ENCODE measurements at places on chromosomes 11 and 22. TPM values are rescaled to one million over a fixed set of nuclear protein-coding genes. Genes with fewer than 3 reads are reported as not detected.

The CD248 gene
- polyA plus RNA-seq = 209 TPM

The C2CD3 gene
- 11.1 TPM for polyA plus RNA-seq

The INPP5J gene
- polyA plus RNA-seq = 2.2 TPM

The TCN2 gene
- polyA plus RNA-seq = 3.6 TPM

The ARHGAP32 gene
- 4.7 TPM for polyA plus RNA-seq

The HEPHL1 gene
- 0.02 TPM for polyA plus RNA-seq

The ME3 gene
- polyA plus RNA-seq = 10.1 TPM

The CYB561A3 gene
- 36.5 TPM for polyA plus RNA-seq

The FOLH1 gene
- polyA plus RNA-seq = not detected

The BCO2 gene
- 0.20 TPM for polyA plus RNA-seq

- no peak overlapping the region for H3K27ac ChIP-seq
- peaks cover 30% of the 10 kb centered on the region for H3K27me3 ChIP-seq
- no peaks in the 10 kb centered on the region for H3K36me3 ChIP-seq
- H3K4me1 ChIP-seq = peaks cover 2% of the 10 kb centered on the region
These were observed 507.6 kb downstream of the INSC start for GRCh38 chr11:15622231-15622890.

- no peaks in the 10 kb centered on the region for H3K36me3 ChIP-seq
- peak; percentile 65 for DNase-seq
- no peak overlapping the region for H3K4me3 ChIP-seq
- H3K4me1 ChIP-seq = peaks cover 1% of the 10 kb centered on the region
- H3K27ac ChIP-seq = no peak overlapping the region
These were observed 25.9 kb upstream of the MMP13 start for GRCh38 chr11:102981324-102981910.

- H3K27me3 ChIP-seq = no peaks in the 10 kb centered on the region
- no peak overlapping the region for H3K4me3 ChIP-seq
- H3K4me1 ChIP-seq = no peaks in the 10 kb centered on the region
These were observed 25.5 kb upstream of the CECR2 start for GRCh38 chr22:17343766-17344165.

DNA sequence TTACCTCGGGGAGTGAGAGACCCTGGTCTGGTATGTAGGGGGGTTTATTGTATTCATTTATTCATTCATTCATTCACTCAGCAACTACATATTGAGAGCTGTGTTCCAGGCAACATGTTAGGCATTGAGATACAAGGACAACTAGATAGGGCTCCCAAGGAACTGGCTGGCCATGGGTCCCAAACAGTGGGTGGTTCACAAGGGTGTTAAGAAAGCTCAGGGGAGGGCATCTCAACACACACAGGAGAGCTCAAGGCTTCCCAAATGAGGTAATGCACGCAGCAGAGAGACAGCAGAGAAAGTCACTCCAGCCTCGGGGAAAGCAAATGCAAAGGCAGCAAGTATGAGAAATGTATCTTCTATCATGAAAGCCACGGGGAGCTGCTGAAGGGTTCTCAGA lies 51.8 kb downstream of the BTG4 start:
- peaks cover 2% of the 10 kb centered on the region for H3K27me3 ChIP-seq
- DNase-seq = no peak
- peaks cover 7% of the 10 kb centered on the region for H3K4me1 ChIP-seq

GRCh38 chr11:73184953-73185671 lies 33.0 kb upstream of the P2RY2 start:
- DNase-seq = peak; percentile 33
- no peak overlapping the region for H3K4me3 ChIP-seq
- peaks cover 7% of the 10 kb centered on the region for H3K4me1 ChIP-seq
- H3K27me3 ChIP-seq = no peaks in the 10 kb centered on the region
- no peak overlapping the region for H3K27ac ChIP-seq

GRCh38 chr11:120702656-120703055 lies 191.1 kb downstream of the GRIK4 start:
- no peak overlapping the region for H3K4me3 ChIP-seq
- no peak for DNase-seq
- H3K27me3 ChIP-seq = peaks cover 12% of the 10 kb centered on the region
- H3K4me1 ChIP-seq = no peaks in the 10 kb centered on the region
- no peak overlapping the region for H3K27ac ChIP-seq

DNA sequence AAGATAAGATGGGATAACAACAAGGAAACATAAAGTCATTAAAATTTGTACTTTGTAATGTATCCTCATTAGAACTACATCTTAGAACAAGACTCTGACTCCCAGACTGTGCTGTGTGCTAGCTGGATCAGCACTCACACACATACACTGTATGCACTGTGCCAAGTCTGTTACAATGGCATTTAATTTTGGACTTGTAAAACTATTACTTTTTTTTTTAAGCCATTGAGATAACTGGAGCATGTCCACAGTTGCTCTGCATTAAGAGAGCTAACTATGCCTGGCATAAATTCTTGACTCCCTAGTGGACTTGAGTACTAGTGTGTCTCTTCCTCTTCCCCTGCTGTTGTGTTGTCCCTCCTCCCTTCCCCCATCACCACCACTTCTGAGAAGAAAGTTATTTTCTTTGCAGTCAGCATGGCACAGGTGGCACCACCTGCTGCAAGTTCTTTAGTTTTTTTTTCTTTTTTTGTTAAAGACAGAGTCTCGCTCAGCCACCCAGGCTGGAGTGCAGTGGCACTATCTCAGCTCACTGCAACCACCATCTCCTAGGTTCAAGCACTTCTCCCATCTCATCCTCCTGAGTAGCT lies 268.6 kb downstream of the TMEM135 start:
- no peaks in the 10 kb centered on the region for H3K27me3 ChIP-seq
- H3K4me3 ChIP-seq = no peak overlapping the region
- peaks cover 2% of the 10 kb centered on the region for H3K4me1 ChIP-seq
- H3K36me3 ChIP-seq = no peaks in the 10 kb centered on the region

- no peaks in the 10 kb centered on the region for H3K36me3 ChIP-seq
- no peak for DNase-seq
- no peak overlapping the region for H3K4me3 ChIP-seq
- no peaks in the 10 kb centered on the region for H3K27me3 ChIP-seq
These were observed 59.9 kb upstream of the MYO18B start for GRCh38 chr22:25682109-25682508.

GRCh38 chr11:47589584-47589976 lies 3.1 kb downstream of the FAM180B start:
- H3K4me1 ChIP-seq = no peaks in the 10 kb centered on the region
- H3K27me3 ChIP-seq = peaks cover 42% of the 10 kb centered on the region
- H3K4me3 ChIP-seq = no peak overlapping the region

GRCh38 chr11:101083335-101083734 lies 46.3 kb downstream of the PGR start:
- no peaks in the 10 kb centered on the region for H3K4me1 ChIP-seq
- no peak for DNase-seq
- no peaks in the 10 kb centered on the region for H3K27me3 ChIP-seq

DNA sequence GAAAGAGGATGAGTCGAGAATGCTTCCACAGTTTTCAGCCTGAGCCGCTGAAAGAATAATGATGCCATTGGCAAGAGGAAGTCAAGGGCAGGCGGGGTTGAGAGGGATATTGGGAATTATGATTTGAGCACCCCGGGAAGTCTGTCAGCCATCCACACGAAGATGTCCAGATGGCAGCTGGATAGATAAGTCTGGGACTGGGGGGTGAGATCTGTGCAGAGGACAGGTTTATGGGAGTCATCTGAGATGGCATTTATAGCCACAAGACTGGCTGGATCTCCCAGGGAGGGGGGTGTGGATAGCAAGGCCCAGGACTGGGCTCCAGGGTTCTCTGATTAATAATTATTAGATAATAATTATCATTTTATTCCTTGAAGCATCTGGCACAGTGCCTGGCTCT lies 5.1 kb upstream of the STIP1 start:
- no peak overlapping the region for H3K4me3 ChIP-seq
- H3K4me1 ChIP-seq = peaks cover 7% of the 10 kb centered on the region
- no peak overlapping the region for H3K27ac ChIP-seq
- DNase-seq = no peak

- H3K4me3 ChIP-seq = peak overlapping the region; percentile 80
- no peaks in the 10 kb centered on the region for H3K36me3 ChIP-seq
- no peak for DNase-seq
- peak overlapping the region; percentile 32 for H3K27ac ChIP-seq
- peaks cover 17% of the 10 kb centered on the region for H3K4me1 ChIP-seq
- H3K27me3 ChIP-seq = peaks cover 3% of the 10 kb centered on the region
These were observed 320 bp downstream of the CLTCL1 start for GRCh38 chr22:19291218-19291579.

DNA sequence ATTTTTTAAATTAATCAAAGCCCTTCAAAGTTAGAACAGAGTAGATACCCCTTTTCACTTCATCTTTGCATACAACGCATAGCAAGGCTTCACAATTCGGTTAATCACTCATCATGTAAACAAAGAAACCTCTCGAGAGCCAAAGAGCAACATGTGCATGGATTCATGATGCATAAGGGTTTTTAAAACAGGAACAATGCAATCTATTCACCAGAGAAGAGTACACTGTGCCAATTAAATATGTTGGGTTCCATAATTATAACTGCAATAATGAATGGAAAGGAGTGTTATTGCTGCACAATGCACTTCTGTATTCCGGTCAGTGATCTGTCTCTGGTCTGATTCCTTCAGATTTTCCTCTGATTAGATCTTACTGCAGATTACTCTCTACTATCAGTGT lies 45.3 kb downstream of the CADM1 start:
- H3K27me3 ChIP-seq = no peaks in the 10 kb centered on the region
- no peak overlapping the region for H3K4me3 ChIP-seq
- H3K36me3 ChIP-seq = no peaks in the 10 kb centered on the region
- DNase-seq = peak; percentile 32
- H3K4me1 ChIP-seq = peaks cover 10% of the 10 kb centered on the region

GRCh38 chr11:87879118-87879517 lies 296.1 kb downstream of the RAB38 start:
- H3K27me3 ChIP-seq = no peaks in the 10 kb centered on the region
- no peak for DNase-seq
- H3K4me1 ChIP-seq = no peaks in the 10 kb centered on the region
- no peak overlapping the region for H3K27ac ChIP-seq
- no peak overlapping the region for H3K4me3 ChIP-seq
- H3K36me3 ChIP-seq = no peaks in the 10 kb centered on the region

DNA sequence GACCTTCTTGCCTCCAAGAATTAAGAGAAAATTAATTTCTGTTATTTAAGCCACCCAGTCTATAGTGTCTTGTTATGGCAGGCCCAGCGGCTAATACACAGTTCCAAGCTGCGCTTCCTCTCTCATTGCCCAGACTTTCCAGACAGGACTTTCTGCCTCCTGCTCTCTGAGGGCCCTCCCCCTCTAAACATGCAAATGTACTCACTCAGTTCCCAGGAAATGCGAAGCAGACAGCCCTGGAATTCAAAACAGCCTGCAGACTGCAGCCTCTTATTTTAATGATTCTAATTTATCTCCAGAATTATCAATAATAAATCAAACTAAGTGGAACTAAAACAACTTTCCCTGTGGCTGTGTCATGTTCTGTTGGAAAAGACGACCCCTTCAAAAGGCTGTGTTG lies 115.5 kb upstream of the ISX start:
- no peaks in the 10 kb centered on the region for H3K36me3 ChIP-seq
- no peak overlapping the region for H3K4me3 ChIP-seq
- no peak overlapping the region for H3K27ac ChIP-seq
- no peaks in the 10 kb centered on the region for H3K4me1 ChIP-seq
- DNase-seq = no peak
- no peaks in the 10 kb centered on the region for H3K27me3 ChIP-seq

DNA sequence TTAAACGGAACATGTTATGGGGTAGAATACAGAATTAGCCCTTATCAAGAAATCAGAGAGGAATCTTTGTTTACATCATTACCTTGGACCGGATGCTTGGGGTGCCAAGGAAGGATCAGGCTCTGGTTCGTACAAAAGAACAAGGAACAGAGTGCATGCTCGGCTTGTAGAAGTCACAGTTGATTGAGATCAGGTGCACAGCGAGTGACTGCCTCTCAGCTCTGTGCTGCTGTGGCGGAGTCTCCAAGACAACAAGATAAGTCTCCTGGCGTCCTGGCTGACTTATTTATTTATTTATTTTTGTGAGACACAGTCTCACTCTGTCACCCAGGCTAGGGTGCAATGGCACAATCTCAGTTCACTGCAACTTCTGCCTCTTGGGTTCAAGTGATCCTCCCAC lies 31.8 kb downstream of the GLB1L2 start:
- no peak overlapping the region for H3K27ac ChIP-seq
- no peak for DNase-seq
- no peaks in the 10 kb centered on the region for H3K4me1 ChIP-seq
- no peaks in the 10 kb centered on the region for H3K27me3 ChIP-seq

GRCh38 chr11:6397636-6398035 lies 7.4 kb downstream of the SMPD1 start:
- peak; percentile 44 for DNase-seq
- H3K36me3 ChIP-seq = peaks cover 43% of the 10 kb centered on the region
- peak overlapping the region; percentile 4 for H3K27ac ChIP-seq
- peaks cover 9% of the 10 kb centered on the region for H3K4me1 ChIP-seq
- H3K4me3 ChIP-seq = no peak overlapping the region

DNA sequence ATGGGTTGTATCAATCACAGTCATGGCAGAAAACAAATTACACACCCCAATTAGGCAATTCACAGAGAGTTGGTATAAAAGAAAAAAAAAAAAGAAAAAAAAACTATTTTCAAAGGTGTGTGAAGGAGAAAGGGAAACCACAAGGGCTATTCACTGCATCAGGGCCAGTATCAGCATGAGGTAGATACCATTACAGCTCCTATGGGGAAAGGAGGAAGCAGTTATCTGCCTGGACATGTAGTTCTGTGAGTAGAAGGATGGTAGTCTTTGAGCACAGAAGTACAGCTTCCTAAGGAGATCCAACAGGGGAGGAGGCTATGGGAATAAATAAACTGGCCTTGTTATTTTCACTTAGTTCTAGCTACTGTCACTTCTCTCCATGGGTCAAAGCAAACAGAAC lies 746.1 kb downstream of the LUZP2 start:
- H3K27ac ChIP-seq = no peak overlapping the region
- no peak overlapping the region for H3K4me3 ChIP-seq
- DNase-seq = no peak
- no peaks in the 10 kb centered on the region for H3K4me1 ChIP-seq

DNA sequence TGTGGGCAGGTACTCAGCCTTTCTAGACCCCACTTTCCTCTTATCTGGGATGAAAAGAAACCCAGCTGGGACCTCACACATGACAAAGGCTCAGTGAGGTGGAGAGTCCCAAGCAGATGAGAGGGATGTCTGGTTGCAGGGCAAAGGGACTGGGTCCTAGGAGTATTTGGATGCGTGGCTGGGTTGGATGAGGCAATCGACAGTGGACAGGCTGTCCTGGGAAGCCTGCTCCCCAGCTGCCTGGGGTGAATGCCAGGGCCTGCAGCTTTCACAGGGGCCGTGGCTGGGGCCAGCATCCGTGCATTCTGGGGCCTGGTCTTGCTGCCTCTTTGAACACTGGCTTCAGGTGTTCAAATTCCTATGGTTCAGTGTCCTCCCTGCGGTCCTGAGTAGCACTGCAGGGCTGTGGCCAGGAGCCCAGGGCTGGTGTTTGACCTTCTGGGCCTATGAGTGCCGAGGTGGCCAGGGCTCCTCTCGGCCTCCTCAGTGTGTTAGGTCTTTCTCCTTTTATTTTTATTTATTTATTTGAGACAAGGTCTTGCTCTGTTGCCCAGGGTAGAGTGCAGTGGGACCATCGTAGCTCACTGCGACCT lies 65.3 kb downstream of the MCM5 start:
- DNase-seq = no peak
- peaks cover 7% of the 10 kb centered on the region for H3K4me1 ChIP-seq
- H3K36me3 ChIP-seq = no peaks in the 10 kb centered on the region

- H3K4me3 ChIP-seq = no peak overlapping the region
- DNase-seq = no peak
- H3K27ac ChIP-seq = no peak overlapping the region
- H3K36me3 ChIP-seq = no peaks in the 10 kb centered on the region
These were observed 84.8 kb downstream of the TP53I11 start for GRCh38 chr11:44865866-44866272.

GRCh38 chr11:105719073-105719822 lies 109.4 kb downstream of the GRIA4 start:
- H3K27me3 ChIP-seq = no peaks in the 10 kb centered on the region
- H3K36me3 ChIP-seq = no peaks in the 10 kb centered on the region
- no peaks in the 10 kb centered on the region for H3K4me1 ChIP-seq
- no peak overlapping the region for H3K27ac ChIP-seq
- peak; percentile 92 for DNase-seq
- H3K4me3 ChIP-seq = no peak overlapping the region
